ENCODE measurements at places on chromosomes 12 and 14.

- DNase-seq: no peak
Measured at GRCh38 chr12:14928931-14929330, 9.4 kb downstream of the ERP27 start.

- no peak for DNase-seq
Measured at GRCh38 chr12:26149968-26150500, 25.2 kb upstream of the BHLHE41 start.

DNA sequence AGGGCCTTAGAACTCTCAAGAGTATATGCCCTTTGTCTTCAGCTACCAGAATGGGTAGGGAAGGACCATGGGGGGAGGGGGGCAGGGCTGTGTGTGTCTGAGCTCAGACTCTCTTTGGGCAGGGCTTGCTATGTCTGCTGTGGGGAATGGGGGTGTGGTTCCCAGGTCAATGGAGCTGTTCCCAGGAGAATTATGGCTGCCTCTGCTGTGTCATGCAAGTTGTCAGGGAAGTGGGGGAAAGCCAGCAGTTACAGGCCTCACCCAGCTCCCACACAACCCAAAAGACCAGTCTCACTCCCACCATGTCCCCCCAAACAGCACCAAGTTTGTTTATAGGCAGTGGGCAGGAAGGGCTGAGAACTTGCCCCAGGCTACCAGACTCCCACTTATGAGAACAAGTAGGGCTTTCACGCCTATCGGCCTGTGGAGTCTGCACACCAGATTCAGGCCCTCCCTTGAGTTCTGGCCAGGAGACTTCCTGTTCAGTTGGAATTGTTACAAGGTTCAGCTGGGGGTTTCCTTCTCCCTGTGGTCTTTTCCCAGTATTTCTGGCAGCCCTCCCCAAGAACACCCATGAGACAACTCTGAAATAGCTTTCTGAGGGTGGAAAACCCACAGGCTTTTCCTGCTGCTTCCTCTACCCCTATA is 6.1 kb upstream of the SERPINA11 start:
- no peak for DNase-seq

- DNase-seq: no peak
Measured at GRCh38 chr12:100901266-100901665, 106.7 kb downstream of the ANO4 start.

- no peak for DNase-seq
Measured at GRCh38 chr12:116210131-116210530, 67.4 kb downstream of the MED13L start.

DNA sequence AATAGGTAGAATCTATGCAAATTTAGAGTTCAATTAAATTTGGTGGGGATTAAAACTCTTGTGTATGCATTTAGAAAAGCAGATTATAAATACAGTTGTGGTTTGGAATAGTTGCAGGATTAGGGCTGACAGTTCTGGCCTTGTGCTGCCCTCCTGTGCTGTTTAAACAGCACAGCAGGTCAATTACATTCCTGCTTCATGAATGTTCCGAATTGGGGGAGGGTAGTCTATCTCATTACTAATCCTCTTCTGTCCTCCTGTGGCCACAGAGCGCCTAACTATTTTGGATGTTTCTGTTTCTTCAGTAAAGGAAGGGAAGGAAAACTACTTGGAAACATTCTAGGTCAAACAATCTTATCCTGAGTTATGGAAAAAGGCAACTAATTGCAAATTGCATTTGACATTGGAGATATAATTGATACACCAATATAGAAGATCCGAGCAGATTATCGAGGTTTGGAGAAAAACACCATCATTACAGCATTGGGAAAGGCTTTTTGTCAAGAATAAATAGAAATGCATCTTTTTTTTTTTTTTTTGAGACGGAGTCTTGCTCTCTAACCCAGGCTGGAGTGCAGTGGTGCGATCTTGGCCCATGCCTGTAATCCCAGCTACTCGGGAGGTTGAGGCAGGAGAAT is 8.7 kb upstream of the GPR19 start:
- DNase-seq: no peak

Measured in T-helper 9 cell (primary cell).